Activated CD8-positive, alpha-beta memory T cell treated with anti-CD3 and anti-CD28 coated beads for 1 hour (primary cell): ENCODE measurements at places on chromosomes 13 and 19.

- no peak for DNase-seq
Measured at GRCh38 chr13:106377931-106378662, 157.4 kb downstream of the EFNB2 start.

DNA sequence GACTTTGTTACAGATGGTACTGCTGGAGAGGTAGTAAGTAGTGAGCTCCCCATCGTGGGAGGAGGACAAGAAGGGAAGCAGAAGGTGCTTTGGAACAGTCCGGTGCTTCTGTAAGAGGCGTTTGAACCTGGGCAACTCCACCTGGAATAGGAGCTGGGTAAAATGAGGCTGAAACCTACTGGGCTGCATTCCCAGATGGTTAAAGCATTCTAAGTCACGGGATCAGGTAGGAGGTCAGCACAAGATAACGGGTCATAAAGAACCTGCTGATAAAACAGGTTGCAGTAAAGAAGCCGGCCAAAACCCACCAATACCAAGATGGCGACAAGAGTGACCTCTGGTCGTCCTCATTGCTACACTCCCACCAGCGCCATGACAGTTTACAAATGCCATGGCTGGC is 5.1 kb downstream of the ANKLE1 start:
- no peak for DNase-seq

DNA sequence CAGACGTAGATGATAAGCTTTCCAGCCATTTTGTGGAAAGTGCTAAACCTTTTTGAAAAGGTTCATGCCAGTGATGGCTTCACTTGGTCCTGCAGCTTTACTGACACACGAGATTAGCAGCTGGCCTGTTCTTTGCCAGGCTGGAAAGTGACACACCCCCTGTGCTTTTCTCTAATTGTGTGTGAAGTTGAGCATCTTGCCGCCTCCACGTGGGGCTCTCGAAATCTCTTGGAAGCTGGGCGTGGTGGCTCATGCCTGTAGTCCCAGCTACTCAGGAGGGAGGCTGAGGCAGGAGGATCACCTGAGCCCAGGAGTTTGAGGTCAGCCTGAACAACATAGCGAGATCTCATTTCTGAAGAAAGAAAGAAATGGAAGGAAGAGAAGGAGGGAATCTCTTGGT is 25.3 kb upstream of the EHD2 start:
- no peak for DNase-seq

GRCh38 chr19:30564551-30565011 is 192.4 kb downstream of the ZNF536 start:
- DNase-seq = no peak

DNA sequence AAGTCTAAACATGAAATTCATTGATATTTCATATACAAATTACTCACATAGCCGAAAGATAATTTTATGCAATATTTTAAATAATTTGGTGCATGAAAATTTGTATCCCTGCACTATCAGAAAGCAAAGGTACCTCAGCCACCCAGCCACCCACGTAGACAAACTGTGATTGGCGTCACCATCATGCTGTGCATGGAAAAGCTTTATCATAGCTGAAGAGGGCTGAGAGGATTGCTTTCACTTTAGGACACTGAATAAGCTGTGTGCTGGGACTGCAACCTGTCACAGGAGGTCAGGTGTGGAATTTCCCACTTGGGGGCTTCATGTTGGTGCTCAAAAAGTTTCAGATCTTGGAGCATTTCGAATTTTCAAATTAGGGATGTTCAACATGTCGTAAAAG is 96.3 kb downstream of the MYCBP2 start:
- DNase-seq = no peak

- DNase-seq = no peak
Measured at GRCh38 chr19:5189318-5189607, 151.3 kb downstream of the PTPRS start.

- DNase-seq = no peak
Measured at GRCh38 chr13:97855570-97856303, 97.7 kb upstream of the IPO5 start.

DNA sequence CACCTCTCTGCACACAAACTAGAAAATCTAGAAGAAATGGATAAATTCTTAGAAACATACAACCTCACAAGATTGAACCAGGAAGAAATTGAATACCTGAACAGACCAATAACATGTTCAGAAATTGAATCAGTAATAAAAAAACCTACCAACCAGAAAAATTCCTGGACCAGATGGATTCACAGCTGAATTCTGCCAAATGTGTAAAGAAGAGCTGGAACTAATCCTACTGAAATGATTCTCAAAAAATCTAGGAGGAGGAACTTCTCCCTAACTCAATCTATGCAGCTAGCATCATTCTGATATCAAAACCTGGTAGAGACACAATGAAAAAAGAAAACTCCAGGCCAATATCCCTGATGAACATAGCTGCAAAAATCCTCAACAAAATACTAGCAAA is 166.7 kb downstream of the RGCC start:
- DNase-seq = no peak

DNA sequence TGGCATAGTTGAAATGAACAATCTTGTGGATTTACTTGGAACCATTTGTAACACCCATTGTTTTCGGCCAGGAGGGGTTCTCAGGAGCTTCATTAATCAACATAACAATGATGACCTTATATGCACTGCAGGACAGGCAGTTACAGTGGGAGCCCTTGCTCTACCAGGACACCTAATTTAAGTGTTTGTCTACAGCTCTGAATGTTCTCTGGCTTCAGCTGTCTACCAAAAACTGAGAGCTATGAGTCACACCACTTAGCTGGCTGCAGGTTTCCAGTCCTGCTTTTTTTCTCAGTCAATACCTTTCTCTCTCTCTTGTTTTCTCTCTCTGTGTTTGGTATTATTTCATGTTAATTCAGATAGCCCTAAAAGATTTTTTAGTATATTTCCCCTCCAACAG is 105.4 kb upstream of the MBNL2 start:
- no peak for DNase-seq

DNA sequence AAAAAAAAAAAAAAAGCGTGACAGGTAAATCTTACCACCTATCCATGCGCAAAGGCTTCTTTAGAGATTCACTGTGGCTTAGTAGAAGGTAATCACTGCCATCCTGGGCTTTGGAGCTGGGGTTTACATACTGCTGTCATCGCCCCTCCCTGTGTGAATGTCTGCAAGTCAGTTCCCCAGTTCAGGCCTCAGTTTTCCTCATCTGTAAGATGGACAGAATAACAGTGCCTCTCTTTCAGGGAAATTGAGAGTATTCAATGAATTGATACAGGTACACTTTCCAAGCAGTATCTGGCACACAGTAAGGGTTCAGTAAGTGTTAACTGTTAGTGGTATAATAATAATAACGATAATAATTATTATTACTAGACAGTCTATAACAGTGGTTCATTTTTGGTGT is 2.2 kb downstream of the RELB start:
- no peak for DNase-seq
